ENCODE measurements at places on chromosomes 12 and 14.

GRCh38 chr14:57753821-57754220 is 112.1 kb downstream of the SLC35F4 start:
- DNase-seq = no peak

GRCh38 chr12:104334581-104334980 is 31.0 kb downstream of the EID3 start:
- no peak for DNase-seq

GRCh38 chr12:104746467-104747088 is 211.5 kb downstream of the SLC41A2 start:
- no peak for DNase-seq

DNA sequence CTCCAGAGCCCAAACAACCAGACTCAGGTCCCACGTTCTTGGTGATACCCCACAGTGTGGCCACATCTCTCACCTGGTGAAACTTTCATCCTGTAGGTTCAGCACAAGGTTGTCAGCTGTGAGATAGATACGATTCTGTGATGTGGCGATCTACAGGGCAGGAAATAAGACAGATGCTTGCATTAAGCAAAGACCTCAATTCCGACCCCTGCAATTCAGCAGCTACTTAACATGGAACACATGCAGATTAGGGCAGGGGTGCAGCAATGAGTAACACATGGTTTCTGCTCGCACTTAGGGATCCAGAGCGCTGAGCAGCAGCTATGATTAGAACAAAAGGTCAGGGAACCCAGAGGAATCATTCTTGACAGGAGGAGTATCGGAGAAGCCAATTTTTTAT is 4.1 kb downstream of the PHB2 start:
- no peak for DNase-seq

GRCh38 chr12:62045211-62045610 is 215.0 kb upstream of the USP15 start:
- DNase-seq = no peak

- DNase-seq = no peak
Measured at GRCh38 chr12:45893240-45893639, 97.1 kb downstream of the SCAF11 start.

- DNase-seq = no peak
Measured at GRCh38 chr14:70881549-70882177, 25.6 kb upstream of the PCNX1 start.

- DNase-seq = no peak
Measured at GRCh38 chr14:83047059-83047830, 1513.6 kb upstream of the SEL1L start.

DNA sequence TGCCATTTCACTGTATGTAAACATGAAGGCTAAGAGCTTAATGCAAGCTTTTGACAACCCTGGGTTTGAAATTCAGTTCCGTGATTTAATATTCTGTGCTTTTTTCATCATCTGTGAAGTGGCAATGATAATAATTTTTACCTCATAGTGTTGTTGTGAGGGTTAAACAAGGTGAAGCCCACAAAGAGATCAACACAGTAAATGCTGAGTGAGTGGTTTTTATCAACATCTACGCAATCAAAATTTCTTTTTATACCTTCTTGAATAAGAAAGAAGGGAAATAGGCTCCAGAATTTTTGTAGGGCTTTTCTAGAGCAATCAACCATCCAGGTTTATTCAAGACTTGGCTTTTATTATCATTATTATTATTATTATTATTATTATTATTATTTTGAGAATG is 490.8 kb downstream of the SOX5 start:
- DNase-seq = no peak

DNA sequence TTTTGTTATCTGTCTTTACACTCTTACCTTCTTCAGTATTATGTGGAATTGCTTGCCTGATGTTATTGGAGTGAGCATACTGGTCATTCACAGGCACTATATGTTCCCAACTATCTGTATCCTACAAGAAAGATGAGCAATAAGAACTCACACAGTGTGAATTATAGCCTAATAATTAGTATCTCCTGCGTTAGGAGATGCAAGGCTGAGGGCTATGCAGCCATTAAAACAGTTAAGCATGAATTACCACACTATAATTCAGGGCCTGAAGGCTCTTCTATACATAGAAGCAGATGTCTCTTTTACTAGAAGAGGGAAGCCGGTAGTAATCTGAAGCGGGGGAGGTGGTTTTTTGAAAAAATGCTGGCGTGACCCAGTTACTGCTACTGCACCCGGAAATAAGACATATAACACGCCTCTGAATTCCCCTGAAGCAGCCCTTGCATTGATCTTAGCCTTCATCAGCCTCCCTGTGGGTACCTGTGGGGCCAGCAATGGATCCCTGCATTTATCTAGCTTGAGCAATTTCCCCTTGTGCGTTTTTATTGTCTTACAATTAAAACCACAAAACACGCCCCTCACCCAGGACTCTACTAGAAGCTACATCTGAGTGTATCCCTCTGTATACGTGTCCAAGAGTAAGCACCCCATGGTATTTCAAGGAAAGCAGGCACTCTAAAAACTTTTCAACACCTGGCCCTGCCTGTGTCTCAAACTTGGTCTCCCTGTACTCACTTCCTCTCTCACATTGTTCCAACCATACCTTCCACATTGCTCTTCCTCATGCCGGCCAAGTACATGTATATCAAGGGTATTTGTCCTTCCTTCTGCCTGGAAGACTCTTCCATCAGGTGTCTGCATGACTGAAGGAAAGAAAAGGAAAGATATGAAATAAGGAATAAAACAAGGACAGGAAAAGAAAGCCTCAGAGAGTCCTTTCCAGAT is 210.9 kb upstream of the ARID2 start:
- DNase-seq = peak; percentile 10

GRCh38 chr12:95083938-95084337 is 10.5 kb upstream of the NR2C1 start:
- peak; percentile 65 for DNase-seq

GRCh38 chr12:111024205-111024801 is 103.9 kb upstream of the MYL2 start:
- peak; percentile 4 for DNase-seq

DNA sequence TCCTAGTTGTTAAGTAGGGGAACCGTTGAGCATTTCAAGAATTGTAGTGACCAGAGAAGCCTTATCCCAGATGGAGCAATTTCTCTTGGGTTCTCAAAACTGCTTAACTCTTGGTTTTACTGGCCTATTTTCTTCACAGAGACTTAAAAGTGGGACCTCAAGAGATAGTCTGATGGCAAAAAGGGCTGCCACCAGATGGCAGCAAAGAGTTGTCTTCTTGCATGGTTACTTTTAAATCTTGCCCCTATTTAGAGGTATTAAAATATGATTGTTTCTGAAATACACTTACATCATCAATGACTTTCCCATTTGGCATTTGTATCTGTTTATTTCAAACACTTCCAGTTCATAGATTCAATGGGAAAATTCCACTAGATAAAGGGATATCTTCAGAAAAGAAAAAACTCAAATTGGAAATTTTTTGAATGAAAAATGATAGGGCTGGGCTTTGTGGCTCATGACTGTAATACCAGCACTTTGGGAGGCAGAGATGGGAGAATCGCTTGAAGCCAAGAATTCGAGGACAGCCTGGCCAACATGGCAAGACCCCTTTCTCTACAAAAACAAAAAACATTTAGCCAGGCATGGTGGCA is 69.9 kb upstream of the CNTN1 start:
- peak; percentile 36 for DNase-seq

DNA sequence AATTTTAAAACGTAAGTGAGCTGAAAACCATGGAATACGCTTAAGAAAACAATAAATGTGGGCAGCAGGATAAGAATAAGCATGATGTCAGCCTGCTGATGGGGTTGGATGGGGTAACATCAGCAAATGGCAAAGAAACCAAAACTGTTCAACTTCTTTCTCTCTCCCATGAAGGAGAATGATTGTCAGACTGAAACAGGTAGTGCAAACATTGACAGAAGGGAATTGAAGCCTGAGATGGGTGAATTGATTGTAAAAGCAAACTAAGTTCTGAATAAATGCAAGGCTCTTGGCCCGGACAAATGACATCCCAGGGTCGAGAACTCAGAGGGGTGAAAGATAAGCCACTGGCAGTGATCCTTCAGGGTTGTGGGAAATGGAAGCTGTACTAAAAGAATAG is 182.6 kb downstream of the ETV6 start:
- DNase-seq = no peak

- peak; percentile 84 for DNase-seq
Measured at GRCh38 chr14:67986131-67986841, 166.7 kb downstream of the RAD51B start.

DNA sequence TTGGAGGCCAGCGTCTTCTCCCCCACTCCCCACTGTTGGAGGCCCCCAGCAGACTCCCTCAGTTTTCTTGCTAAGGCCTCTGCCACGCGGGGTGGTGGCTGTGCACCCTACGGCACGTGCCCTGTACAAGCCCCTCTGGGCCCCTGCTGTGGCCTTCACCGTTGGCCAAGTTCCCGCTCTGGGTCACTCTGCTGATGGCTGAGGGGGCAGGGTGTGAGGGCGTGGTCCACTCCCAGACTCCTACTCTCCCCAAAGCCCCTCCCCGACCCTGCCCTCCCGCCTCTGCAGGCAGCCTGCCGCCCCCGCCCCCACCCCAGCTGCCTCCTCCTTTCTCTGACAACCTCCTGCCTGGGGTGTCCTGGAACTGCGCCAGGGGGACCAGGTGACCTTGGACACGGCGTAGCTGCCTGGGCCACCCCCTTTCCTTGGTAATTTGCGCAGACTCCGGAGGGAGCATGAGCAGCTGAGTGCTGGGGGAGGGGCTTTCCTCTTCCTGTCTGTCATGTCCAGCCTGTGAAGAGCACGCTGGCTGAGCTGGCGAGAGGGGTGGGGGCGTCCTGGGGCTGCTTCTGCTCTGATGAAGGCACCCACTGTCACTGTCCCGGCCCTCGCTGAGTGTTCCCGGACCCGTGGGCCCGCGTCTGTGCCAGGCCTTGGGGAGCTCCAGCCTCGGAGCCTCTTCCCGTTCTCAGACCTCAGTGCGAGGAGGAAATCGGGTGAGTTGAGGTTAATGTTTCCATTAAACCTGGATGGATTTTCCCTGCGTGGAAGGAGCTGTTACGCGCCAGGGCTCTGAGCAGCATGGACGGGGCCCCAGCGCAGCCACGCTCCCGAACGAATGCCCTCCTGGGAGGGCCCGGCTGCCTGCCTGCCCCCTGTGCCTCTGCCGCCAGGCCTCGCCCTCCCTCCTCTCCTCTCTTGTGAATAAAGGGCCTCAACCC is 85.0 kb downstream of the KIF26A start:
- DNase-seq = peak; percentile 9

DNA sequence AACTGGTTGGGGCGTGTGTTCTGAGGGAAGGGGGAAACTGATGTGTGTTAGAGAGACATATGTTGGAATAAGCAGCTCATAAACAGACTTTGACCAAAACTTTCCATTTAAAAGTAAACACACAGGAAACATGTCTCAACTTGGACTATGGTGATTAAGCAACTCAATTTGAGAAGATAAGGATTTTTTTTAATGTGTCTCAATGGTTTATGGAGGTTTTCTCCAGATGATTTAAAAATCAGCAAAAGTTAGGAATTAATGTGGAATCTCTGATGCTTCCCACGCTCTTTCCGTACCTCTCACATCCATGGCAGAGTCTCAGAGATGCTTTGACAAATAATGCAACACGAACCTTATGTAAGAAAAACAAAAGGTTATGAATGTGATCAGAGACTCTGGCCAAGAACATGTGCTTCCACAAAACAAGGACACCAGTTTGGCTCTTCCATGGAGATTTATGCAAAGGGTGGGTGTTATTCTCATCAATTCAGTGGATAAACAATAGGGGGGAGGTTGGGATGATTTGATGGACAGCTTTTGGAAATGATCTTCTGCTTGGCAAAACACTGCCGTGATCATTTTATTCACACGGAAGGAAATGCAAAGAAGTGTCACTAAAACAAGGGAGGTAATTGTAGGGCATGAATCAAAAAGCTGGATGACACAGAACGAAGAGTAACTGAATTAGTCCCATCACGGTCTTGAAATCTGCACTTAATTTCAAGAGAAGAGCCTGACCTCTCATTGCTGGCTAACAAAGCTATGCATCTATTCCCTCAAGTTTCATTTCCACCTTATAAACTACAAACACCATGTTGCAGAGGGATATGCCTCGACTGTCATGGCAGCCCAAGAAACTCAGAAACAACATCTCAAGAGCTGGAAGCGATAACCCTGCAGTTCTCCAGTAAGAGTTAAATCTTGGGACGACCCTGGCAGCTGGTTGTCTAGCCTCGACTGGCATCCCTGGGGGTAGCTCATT is 76.5 kb downstream of the FOXN3 start:
- DNase-seq = no peak

GRCh38 chr12:99455350-99456035 is 192.1 kb upstream of the GARIN6 start:
- peak; percentile 9 for DNase-seq

- no peak for DNase-seq
Measured at GRCh38 chr14:73365727-73366126, 92.6 kb downstream of the NUMB start.

GRCh38 chr14:98931911-98932310 is 340.1 kb downstream of the BCL11B start:
- DNase-seq = no peak

DNA sequence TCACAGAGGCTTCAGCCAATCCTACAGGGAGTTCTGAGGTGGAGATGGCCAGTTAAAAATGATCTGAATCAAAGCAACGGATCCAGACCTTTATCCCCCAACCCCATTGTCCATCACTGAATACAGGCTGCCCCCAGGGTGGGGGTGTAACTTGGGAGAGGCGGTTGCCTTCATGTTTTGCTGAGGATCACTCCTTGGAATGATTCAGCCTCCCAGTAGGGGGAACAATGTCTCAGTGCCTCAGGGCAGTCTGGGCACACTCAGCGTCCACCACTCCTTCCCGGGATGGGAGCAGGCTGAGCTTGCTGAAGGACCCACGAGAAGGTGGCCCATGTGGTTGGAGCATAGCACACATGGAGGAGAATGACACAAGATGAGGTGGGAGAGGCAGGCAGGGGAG is 60.2 kb downstream of the RFX4 start:
- DNase-seq = no peak

DNA sequence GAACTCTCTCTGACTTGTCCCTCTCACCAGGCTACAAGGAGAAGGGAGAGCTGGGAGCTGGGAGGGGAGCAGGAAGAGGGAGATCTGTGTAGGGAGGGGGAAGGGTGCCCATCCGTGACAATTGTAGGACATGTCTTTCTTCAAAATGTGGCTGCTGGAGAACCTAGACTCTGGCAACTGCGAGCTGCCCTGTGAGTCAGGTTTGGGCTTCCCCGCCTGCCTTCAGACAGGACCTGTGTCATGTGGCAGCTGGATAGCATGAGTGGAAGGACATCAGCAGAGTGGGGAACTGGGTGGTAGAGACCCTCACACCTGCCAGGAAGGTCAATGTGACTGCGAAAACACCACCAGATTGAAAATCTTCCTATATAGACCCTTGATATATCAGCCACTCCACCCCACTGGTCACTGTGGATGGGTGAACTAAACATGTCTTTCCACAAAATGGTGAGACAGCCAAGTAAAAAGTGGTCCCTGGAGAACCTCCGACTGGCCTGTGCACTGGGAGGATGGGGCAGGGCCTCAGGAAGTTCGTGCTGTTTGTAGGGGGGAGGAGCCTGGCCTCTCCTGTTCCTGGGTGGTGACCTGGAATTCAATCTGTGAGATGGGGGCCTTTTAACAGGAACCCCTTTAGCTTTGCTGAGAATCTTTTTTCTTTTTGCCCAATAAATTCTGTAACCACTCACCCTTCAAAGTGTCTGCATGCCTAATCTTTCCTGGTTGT is 62.2 kb upstream of the CAPRIN2 start:
- no peak for DNase-seq

All from fibroblast of skin of right quadriceps (primary cell).